Right lobe of liver (tissue), 6 donors: ENCODE measurements at places on chromosomes 1 and 21. TPM values are rescaled to one million over a fixed set of nuclear protein-coding genes. Genes with fewer than 3 reads are reported as not detected.

GRCh38 chr1:44803312-44804095, 3.3 kb downstream of the PLK3 start:
- no peak for DNase-seq
- H3K4me3 ChIP-seq = no peak overlapping the region
- H3K36me3 ChIP-seq = no peaks in the 10 kb centered on the region
- H3K27me3 ChIP-seq = no peaks in the 10 kb centered on the region

- peaks cover 25% of the 10 kb centered on the region for H3K36me3 ChIP-seq
- no peak within 1 kb of the TSS for H3K27ac ChIP-seq
- no peaks in the 10 kb centered on the region for H3K27me3 ChIP-seq
- peak; percentile 95 for DNase-seq
Observed at GRCh38 chr1:958823-959730, at the start of gene NOC2L. TSS of gene NOC2L (minus strand) at chr1:959256. CDS start at chr1:959240, 16 bp downstream.

GRCh38 chr1:71015745-71016144, 31.9 kb downstream of the PTGER3 start:
- H3K27ac ChIP-seq = no peak overlapping the region
- H3K36me3 ChIP-seq = no peaks in the 10 kb centered on the region
- no peaks in the 10 kb centered on the region for H3K4me1 ChIP-seq
- no peak for DNase-seq
- no peak overlapping the region for H3K4me3 ChIP-seq

GRCh38 chr1:83766241-83766691, 232.7 kb downstream of the TTLL7 start:
- no peak for DNase-seq
- peak overlapping the region; percentile 5 for H3K4me3 ChIP-seq
- H3K27me3 ChIP-seq = no peaks in the 10 kb centered on the region
- no peaks in the 10 kb centered on the region for H3K36me3 ChIP-seq

DNA sequence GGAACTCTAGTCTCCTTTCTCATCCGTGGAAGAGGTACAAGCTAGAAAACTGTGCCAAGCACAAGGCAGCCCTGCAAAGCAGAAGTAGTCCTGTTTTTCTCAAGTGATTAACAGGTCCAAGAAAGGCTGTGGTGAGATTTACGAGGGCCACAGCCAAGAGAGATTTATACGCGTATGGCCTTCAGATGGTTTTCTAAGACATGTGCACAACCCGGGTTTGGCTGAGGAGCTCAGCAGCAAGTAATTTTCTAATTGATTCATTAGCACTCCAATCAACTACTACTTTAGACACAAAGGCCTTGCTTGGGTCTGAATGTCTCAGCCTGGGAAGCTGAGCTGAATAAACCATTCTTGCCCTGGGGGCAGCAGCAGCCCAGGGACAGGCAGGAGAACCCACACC, 55.8 kb downstream of the SSBP3 start:
- H3K4me1 ChIP-seq = no peaks in the 10 kb centered on the region
- no peaks in the 10 kb centered on the region for H3K36me3 ChIP-seq
- no peak for DNase-seq
- H3K27ac ChIP-seq = no peak overlapping the region
- no peaks in the 10 kb centered on the region for H3K27me3 ChIP-seq

GRCh38 chr1:51326839-51327238, 3.5 kb downstream of the TTC39A start:
- H3K27ac ChIP-seq = no peak overlapping the region
- no peaks in the 10 kb centered on the region for H3K4me1 ChIP-seq
- H3K4me3 ChIP-seq = no peak overlapping the region
- no peaks in the 10 kb centered on the region for H3K27me3 ChIP-seq
- no peaks in the 10 kb centered on the region for H3K36me3 ChIP-seq
- no peak for DNase-seq

- no peaks in the 10 kb centered on the region for H3K27me3 ChIP-seq
- no peaks in the 10 kb centered on the region for H3K36me3 ChIP-seq
- H3K27ac ChIP-seq = no peak overlapping the region
- no peak for DNase-seq
Observed at GRCh38 chr1:31535561-31535960, 40.8 kb upstream of the TINAGL1 start.

DNA sequence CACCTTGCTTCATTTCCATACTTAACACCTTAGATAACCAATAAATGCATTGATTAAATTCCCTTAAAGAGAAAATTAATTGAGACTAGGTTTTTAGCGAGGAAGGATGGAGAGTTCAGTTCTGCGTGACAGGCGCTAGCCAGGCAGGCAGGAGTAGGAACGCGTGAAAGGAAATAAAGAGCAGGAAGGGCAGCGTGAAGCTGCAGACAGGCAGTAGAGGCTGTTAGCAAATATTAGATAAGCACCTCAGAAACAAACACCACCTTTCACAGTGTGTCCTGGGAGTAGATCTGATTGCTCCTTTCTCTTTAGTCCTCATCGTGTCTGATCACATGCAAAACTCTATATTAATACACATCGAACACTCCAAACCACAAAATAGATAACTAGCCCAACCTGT, 282.7 kb upstream of the ADGRL2 start:
- DNase-seq = no peak
- H3K27me3 ChIP-seq = no peaks in the 10 kb centered on the region
- no peaks in the 10 kb centered on the region for H3K36me3 ChIP-seq
- no peak overlapping the region for H3K27ac ChIP-seq
- no peak overlapping the region for H3K4me3 ChIP-seq

GRCh38 chr1:53112271-53112774, 30.1 kb downstream of the SLC1A7 start:
- H3K4me3 ChIP-seq = no peak overlapping the region
- H3K27me3 ChIP-seq = no peaks in the 10 kb centered on the region
- no peaks in the 10 kb centered on the region for H3K4me1 ChIP-seq
- H3K27ac ChIP-seq = no peak overlapping the region

DNA sequence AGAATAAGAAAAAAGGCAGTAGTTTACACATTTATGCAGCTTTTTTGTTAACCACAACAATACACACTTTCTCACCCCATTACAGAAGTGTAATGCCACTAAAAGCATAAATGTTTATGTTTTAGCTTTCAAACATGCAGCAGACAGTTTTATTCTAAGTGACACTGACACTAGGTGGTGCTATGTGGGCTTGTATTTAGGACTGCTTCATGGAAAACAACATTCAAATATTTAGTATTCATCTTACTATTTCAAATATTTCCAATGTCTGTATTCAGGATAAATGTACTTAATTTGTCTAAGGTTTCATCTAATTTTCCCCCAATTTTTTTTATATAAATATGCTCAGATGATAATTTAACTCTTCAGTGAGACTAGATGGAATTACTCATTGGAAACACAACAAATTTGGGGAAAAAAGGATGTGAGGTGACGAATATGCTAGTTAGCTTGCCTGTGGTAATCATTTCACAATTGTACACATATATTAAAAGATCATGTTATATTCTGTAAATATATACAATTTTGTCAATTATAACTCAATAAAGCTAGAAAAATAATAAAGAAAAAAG, 71.4 kb downstream of the USP1 start:
- no peaks in the 10 kb centered on the region for H3K27me3 ChIP-seq
- DNase-seq = no peak
- H3K4me3 ChIP-seq = no peak overlapping the region
- no peak overlapping the region for H3K27ac ChIP-seq

DNA sequence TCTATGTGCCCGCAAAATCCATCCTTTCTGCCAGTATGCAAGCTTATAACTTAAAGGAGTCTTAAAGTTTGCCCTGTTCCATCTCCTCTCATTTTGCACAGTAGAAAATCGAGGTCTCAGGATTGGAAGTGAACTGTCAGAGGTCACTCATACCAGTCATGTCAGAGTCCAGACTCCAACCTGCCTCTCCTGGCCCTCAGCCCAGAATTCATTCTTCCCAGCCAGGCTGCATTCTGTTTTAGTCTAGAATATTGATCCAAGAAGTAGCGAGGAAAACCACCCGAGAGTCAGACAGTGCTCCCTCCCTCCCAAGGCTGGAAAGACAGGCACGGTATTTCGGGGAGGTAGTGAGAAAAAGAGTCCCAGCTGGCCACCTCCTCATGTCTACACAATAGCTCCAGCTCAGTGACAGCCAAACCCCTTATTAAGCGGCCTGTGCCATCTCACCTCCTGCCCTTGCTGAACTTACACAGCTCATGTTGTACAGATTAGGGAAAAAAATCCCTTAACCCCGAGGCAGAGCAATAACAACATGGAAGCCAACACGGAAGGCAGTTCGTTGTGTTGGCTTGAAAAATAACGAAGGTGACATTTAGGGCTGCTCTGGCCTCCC, 89.4 kb downstream of the OMA1 start:
- peaks cover 26% of the 10 kb centered on the region for H3K4me1 ChIP-seq
- H3K4me3 ChIP-seq = peak overlapping the region; percentile 30
- DNase-seq = peak; percentile 75
- no peaks in the 10 kb centered on the region for H3K36me3 ChIP-seq
- no peak overlapping the region for H3K27ac ChIP-seq
- no peaks in the 10 kb centered on the region for H3K27me3 ChIP-seq

- H3K4me3 ChIP-seq = no peak overlapping the region
- DNase-seq = no peak
- H3K36me3 ChIP-seq = no peaks in the 10 kb centered on the region
- H3K4me1 ChIP-seq = peaks cover 3% of the 10 kb centered on the region
- H3K27me3 ChIP-seq = no peaks in the 10 kb centered on the region
Observed at GRCh38 chr1:181129771-181130606, 41.5 kb downstream of the IER5 start.

DNA sequence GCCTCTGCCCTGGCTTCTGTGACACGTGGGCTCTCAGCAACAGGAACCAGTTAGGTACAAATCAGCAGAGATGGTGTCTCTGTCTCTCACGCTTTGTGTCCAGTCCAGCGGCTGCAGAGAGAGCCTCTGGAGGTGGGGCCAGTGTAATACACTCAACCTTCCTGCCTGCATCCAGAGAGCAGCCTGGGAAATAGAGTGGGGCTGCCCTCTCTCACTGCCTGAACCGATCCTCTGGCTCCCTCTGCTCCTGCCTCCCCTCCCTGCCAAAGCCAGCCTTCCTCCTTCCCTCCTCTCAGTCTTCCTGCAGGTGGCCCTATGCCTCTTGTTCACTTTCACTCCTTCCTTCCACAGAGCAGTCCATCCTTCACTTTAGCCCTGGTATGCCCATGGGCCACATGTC, at the start of gene ZNF648:
ZNF648 (minus strand) TSS at position 119 of the 400 bp plus-strand sequence. CDS start 3,702 bp downstream, outside the sequence.
- H3K27me3 ChIP-seq = no peaks in the 10 kb centered on the region
- no peak within 1 kb of the TSS for H3K27ac ChIP-seq
- H3K36me3 ChIP-seq = no peaks in the 10 kb centered on the region
- DNase-seq = no peak

DNA sequence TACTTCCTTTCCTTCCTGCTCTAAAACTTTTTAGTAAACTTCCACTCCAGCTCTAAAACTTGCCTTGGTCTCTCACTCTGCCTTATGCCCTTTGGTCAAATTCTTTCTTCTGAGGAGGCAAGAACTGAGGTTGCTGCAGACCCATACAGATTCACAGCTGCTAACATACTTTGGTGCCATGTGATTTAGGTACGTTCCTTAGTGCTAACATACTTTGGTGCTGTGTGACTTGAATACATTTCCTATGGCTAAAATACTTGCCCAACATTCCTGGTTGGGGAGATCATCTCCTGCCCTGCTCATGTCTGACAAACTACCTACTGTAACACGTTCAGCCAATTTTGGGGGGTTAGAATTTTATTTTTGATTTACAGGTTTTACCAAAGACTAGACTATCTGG, 6.8 kb upstream of the ZBTB40 start:
- no peak for DNase-seq
- H3K4me3 ChIP-seq = no peak overlapping the region
- H3K27me3 ChIP-seq = no peaks in the 10 kb centered on the region
- no peak overlapping the region for H3K27ac ChIP-seq

DNA sequence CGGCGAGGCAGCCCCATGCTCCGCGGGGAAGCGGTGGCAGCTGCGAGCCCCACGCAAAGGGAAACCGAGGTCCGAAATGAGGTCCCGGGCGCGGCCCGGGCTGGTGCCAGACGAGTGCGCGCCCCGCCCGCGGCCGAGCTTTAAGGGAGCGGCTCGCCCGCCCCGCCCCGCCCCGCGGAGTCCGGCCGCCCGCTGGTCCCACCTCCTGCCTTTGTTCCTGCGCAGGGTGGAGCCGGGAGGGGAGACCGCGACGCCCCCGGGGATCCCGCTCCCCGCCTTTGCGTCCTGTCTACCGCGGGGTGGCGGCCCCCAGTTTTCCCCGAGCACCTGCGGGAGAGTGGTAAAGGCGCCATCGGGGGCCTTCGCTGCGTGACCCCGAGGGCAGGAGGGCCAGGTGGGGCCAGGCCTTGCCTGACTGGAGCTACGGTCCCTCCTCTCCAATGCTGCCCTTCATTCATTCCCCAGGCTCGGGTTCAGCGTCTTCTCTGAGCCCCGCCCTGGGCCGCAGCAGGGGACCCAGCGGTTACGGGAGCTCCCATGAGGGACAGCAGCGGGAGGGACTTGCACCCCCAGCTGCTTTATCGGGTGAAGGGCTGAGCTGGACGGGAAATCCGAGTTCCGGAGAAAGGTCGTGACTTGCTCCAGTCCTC, at the start of gene HES2:
HES2 (minus strand) TSS at position 116 of the 650 bp plus-strand sequence; CDS start at position 17, 99 bp downstream.
- no peak within 1 kb of the TSS for H3K4me3 ChIP-seq
- no peaks in the 10 kb centered on the region for H3K4me1 ChIP-seq
- no peak for DNase-seq
- H3K36me3 ChIP-seq = no peaks in the 10 kb centered on the region

- H3K4me3 ChIP-seq = peak overlapping the region; percentile 81
- no peaks in the 10 kb centered on the region for H3K27me3 ChIP-seq
- no peaks in the 10 kb centered on the region for H3K4me1 ChIP-seq
Observed at GRCh38 chr1:33350611-33351280, 29.8 kb upstream of the A3GALT2 start.

- H3K27me3 ChIP-seq = no peaks in the 10 kb centered on the region
- H3K36me3 ChIP-seq = no peaks in the 10 kb centered on the region
- no peak for DNase-seq
- H3K4me1 ChIP-seq = no peaks in the 10 kb centered on the region
- H3K27ac ChIP-seq = no peak overlapping the region
Observed at GRCh38 chr1:114861384-114861783, 6.7 kb downstream of the SYCP1 start.

DNA sequence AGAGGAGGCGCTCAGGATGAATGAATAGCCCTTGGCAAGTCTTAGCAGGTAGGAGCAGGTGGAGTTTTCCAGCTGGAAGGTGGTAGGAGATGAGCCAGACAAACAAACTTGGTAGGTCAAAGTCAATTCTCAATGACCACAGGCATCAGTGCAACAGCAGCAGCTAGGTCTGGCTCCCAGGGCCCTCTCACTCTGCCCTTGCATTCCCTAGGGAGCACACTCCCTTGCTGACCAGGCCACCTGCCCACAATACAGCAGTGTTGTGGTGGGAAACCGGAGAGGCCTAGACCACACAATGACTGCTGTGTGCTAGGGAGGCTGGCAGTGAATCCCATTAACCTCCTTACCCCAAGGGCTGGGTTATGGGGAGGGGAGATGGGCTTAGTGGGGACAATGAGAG, 13.0 kb upstream of the PAQR6 start:
- H3K27me3 ChIP-seq = no peaks in the 10 kb centered on the region
- peaks cover 21% of the 10 kb centered on the region for H3K36me3 ChIP-seq
- no peak overlapping the region for H3K27ac ChIP-seq
- H3K4me1 ChIP-seq = no peaks in the 10 kb centered on the region
- no peak overlapping the region for H3K4me3 ChIP-seq

Gene OR2G6
- total RNA-seq = not detected

Gene S100A12
- 2.9 TPM for total RNA-seq

Gene CR1L
- total RNA-seq = 0.67 TPM

Gene CDC7
- 0.32 TPM for total RNA-seq

Gene SHISAL2A
- not detected for total RNA-seq

Gene AADACL3
- not detected for total RNA-seq

Gene RPS6KA1
- 41.1 TPM for total RNA-seq

Gene ZNF669
- 0.90 TPM for total RNA-seq

Gene C1QB
- total RNA-seq = 156 TPM

Gene FALEC
- not detected for total RNA-seq

Gene CATSPERE
- 0.68 TPM for total RNA-seq

Gene TMEM234
- 6.2 TPM for total RNA-seq
